NCI-H2029 treated with DMSO at 0.1 percent for 48 hours (cell line): ENCODE measurements at places on chromosomes 16 and 17.

DNA sequence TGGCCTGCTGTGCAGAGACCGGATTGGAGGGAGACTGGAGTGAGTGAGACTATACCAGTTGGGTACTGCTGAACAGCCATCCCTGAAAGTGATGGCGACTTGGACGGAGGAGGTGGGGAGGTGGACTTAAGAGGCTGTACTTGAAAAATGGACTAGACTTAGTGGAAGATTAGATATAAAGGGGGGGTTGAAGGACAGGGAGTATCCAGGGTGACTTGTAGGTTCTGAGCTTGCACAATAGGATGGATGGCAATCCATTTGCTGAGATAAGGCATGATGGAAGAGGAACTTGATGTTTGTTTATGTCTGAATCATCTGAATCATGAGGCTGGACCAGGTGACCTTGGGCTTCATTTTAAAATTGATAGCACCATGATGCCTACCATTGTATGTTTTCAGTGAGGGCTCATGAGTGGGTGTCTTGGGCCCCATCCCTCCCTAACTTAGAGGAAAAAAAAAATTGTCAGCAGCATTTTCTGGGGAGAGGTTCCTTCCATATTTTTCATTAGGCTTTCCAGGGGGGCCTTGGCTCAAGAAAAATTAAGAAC, 41.2 kb downstream of the PRKCA start:
- no peak for DNase-seq

GRCh38 chr17:70187383-70187782, 18.1 kb downstream of the KCNJ2 start:
- no peak for DNase-seq

DNA sequence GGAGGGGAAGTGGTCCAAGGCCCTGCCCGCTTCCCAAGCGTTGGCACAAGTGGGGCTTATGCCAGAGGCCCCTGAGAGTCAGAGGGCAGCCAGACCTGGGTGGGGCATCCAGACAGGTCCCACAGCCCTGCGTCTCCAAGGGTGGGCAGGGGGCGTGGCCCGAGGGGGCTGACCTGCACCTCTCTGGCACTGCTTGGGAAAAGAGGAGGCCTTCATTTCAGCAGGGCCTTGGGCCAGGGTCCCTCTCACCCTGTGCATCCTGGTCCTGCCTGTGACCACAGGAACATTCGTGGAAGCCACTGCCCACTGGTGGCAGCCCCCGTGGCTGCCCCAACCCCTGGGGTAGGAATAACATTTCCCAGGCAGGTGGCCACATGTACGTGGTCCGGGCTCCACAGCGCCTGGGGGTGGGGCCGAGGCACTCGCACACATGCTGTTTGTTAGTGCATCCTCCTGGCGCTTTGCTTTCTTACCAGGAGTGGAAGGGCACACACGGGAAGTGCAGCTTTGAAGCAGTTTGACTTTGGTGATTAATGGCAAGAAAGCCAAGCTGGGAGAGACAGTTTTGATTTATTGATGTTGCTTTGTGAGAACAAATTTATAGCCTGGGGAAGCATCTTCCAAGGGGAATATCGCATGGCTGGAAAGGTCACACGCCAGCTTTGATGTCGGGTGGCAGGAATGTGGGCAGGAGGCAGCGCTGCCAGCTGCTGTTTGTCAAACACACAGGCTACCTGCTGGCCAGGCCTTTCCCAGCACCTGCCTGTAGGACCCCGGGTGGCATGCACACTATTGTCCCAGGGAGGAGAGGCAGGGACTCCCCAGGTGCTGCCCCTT, 4.3 kb downstream of the CENPX start:
- no peak for DNase-seq

- no peak for DNase-seq
Measured at GRCh38 chr17:29050176-29050575, 7.2 kb downstream of the PIPOX start.

GRCh38 chr16:17351441-17352035, 119.2 kb downstream of the XYLT1 start:
- no peak for DNase-seq

DNA sequence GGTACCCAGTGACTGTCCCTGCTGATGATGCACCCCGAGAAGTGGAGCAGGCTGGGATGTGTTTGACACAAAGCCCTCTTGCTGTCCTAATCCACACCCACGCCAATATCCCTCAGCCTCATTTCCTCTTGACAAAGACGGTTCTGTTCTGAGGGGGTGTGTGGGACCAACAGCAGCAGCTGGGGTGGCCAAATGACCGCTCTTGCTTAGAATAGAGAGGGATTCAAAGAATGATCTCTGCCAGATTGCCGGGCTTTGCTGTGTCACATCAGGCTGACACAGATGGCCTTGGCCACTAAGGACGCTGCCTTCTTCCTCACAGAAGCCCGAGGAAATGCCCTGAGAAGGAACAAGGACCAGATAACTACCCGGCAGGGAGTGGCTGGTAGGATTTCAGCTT, 250.7 kb downstream of the NTN1 start:
- no peak for DNase-seq

GRCh38 chr17:9389111-9389527, 186.5 kb downstream of the STX8 start:
- no peak for DNase-seq

DNA sequence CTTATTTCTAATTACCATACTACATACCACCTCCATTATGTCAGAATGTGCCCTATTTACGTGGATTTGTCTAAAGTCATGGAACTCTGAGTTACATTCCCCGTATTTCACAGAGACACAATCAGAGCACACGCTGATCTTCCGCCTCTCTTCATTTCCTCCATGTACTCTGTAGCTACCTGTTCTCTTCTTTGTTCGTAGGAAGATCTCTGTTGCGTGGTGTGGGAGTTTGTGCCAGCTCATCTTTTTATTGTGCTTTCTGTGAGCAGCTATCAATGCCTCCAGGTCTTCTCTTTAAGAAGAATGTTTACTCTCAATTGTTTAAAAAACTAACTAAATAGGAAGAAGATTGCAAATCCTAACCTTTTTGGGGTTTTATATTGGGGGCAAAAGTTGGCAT, 26.9 kb downstream of the NLRC5 start:
- no peak for DNase-seq

DNA sequence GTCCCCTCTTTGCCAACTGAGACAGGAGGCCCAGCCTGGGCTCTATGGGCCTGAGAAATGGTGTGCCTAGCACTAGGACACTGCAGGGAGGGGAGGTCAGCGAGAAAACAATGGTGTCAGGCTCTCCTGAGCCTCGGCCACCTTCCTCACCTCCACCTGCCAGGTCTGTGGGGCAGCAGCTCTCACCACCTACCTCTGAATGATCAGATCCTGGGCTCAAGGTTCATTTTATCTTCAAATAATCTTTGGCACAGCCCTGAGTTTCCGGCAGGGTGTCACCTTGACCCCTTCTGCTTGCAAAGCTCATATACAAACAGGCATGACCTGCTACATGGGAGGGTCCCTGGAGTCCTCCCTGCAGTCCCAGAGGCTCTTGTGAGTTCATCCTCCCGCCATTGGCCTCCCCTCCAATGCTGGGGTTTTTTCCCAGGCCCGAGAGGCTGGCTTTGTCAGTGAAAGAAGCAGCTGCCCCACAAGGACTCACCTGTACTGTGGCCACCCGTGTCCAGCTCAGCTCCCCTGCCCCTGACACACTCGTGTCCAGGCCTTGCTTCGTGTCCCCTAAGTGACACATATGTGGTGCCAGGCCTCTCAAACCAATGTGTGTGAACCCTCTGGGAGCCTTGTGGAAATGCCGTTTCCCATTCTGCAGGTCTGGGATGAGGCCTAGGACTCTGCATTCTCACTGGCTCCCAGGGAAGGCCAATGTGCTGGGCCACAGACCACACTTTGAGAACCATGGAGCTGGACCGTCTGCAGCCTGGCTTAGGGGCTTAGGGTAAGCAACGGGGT, 176.8 kb upstream of the CIBAR2 start:
- DNase-seq = no peak

DNA sequence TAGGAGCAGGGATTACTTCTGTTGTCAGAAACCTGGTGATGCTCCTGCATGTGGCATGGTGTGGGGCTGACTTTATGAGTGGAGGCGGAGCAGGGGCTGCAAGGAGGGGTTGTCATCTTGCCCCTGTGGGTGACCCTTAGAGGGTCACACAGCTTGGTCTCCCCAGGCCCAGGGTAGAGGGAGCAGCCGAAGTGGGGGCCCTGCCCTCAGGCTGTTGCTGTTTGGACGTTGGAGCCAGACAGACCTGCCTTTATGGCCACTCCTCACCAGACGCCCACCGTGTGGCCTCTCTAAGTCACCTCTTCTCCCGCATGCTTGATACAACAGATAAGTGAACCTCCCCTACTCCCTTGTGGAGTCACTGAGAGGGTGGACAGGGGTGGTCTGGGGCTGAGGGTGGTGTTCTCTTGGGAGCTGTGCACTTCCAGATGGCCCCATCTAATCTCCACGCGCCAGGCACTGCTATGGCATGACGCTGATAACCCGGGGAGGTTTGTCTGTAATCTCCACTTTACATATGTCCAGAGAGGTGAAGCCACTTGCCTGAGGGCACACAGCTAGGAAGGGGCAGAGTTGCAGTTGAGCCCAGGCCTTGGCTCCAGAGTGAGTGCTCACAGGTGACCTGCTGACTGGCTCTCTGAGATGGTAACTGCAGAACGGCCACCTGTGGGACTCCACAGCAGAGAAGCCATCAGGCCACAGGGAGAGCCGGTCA, 10.0 kb downstream of the MAP2K3 start:
- no peak for DNase-seq
